ENCODE measurements at places on chromosomes 5 and 9.

DNA sequence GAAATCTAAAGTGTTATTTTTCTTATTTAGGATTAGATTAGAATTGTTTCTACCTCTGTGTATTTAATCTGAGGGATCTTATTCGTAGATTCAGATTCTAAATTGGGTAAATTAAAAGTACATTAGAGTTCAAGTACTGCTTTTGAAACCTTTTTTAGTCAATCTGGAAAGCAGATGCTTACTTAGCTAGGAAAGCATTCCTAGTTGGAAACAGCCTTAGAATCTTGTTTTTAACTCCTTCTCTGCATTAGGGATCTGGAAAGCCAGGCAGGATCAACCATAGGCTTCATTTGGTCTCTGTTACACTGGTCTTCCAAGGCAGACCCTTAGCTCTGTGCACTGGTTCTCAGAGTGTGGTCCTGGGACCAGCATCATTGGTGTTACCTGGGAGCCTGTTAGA lies 247.4 kb downstream of the NR3C1 start:
- DNase-seq = no peak

- DNase-seq = no peak
Measured at GRCh38 chr9:122389799-122390481, 19.1 kb downstream of the PTGS1 start.

- no peak for DNase-seq
Measured at GRCh38 chr5:14168144-14168792, 25.1 kb downstream of the TRIO start.

DNA sequence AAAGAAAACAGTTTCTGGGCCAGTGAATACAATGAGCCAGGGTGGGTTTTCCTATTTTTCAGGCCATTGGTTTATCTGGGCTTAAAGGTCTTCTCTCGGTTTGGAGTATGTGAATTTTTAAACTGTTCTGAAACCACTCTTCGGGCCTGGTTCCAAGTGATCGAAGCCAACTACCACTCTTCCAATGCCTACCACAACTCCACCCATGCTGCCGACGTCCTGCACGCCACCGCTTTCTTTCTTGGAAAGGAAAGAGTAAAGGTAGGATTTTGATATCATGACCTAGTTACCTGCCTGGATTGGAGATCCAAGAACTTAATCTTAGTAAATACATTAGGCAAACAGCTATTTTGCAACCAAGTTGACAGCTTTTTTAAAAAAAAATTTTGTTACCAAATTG lies 79.1 kb downstream of the WDR41 start:
- no peak for DNase-seq

GRCh38 chr5:54460181-54460919 lies 4.9 kb downstream of the HSPB3 start:
- DNase-seq = no peak

- DNase-seq = peak; percentile 84
Measured at GRCh38 chr5:177317959-177318377, 6.3 kb upstream of the MXD3 start.

DNA sequence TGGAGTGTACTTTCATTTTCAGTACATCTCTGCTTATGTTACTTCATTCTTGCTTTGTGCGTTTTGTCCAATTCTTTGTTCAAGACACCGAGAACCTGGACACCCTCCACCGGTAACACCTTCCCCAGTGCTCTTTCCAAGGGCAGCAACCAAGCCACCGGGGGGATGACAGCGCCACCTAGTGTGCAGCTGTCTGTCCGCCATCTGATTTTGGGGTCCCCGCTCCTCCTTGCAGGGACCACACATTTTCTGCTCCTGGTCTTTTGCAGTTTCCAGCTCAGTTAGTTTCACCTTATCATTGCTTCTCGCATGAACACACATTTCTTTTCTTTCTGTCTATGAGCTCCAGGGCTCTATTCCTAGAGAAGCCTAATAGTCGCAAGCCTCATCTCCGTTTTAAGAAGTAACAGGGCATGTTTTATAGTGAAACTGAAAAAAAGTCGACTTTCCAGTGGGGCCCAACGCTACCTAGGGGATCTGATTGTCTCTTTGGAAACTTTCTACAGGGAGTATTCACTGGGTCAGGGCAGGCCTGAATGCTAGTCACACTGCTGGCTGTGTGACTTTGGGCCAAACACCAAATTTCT lies 152.1 kb downstream of the FSTL4 start:
- peak; percentile 19 for DNase-seq

DNA sequence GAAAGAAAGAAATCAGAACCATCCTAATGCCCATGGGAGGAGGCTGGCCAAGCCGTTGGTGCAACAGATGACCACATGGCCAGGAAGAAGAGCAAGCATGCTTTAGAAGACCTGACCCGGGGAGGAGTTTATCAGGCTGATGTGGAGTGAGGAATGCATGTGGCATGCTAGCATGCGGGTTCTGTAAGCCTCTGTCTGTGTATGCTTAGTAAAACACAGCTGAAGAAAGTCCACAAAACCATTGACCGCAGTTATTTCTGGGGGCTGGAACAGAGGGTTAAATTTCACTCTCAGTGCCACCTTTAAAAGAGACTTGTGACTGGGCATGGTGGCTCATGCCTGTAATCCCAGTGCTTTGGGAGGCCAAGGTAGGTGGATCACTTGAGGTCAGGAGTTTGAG lies 19.1 kb downstream of the GFI1B start:
- no peak for DNase-seq

- DNase-seq = no peak
Measured at GRCh38 chr9:99954819-99955218, 48.4 kb downstream of the STX17 start.
